Activated CD8-positive, alpha-beta memory T cell treated with anti-CD3 and anti-CD28 coated beads for 4 hours (primary cell): ENCODE measurements at places on chromosomes 11 and 22.

GRCh38 chr22:34877506-34877905, 188.5 kb upstream of the ISX start:
- no peak for DNase-seq

DNA sequence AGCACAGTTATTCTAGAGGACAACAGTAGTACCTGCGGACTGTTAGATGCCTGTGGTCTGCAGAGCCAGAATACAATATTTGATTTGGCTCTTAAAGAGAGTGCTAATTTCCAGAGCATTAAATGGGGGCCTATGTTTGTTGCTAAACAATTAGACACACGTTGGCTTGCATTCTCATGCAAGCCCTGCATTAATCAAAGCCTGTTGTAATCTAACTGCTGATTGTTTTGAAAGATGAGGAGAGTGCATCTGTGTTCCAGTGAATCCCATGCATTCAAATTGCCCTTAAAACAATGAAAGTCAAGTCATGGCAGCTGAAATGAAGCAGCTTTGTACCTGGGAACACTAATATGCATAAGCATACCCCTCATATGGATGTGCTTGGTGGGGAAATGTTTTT, 419.4 kb downstream of the DYNC2H1 start:
- no peak for DNase-seq

- DNase-seq: no peak
Observed at GRCh38 chr22:32123657-32124056, 35.4 kb downstream of the C22orf42 start.

DNA sequence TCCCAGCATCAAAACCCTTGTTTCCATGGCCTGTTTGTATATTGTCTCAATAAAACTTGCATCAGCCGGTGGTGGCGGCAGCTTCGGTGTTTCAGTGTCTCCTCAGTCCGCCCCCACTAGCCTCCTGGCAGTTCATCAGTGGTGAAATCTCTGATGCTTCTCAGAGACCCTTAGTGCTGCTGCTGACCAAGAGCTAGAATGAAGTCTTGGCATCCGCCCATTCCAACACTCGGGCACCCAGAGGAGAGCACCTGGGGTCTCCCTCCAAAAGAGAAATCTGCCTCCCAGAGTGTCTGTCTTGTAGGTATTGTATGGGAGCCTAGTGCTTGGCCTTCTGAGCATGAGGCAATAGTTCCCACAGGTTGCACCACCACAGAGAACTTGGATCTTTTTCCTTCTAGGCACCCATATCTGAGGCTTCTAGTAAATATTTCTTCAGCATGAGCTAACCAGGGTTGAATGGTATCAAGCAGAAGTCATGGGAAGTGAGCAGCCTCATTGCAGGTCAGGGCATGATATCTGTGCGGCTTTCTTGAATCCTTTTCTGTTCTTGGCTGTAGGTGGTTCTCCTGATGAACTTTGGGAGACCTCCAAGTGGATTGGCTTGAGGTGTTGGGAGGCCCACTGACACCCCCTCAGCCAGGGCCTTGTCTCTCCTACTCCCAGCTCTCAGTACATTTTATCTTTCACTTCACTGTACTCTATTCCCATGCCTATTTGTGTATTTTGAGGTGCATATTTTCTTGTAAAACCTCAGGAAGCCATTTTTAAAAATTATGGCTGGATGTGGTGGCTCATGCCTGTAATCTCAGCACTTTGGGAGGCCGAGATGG, 13.2 kb upstream of the AIFM3 start:
- DNase-seq: no peak

DNA sequence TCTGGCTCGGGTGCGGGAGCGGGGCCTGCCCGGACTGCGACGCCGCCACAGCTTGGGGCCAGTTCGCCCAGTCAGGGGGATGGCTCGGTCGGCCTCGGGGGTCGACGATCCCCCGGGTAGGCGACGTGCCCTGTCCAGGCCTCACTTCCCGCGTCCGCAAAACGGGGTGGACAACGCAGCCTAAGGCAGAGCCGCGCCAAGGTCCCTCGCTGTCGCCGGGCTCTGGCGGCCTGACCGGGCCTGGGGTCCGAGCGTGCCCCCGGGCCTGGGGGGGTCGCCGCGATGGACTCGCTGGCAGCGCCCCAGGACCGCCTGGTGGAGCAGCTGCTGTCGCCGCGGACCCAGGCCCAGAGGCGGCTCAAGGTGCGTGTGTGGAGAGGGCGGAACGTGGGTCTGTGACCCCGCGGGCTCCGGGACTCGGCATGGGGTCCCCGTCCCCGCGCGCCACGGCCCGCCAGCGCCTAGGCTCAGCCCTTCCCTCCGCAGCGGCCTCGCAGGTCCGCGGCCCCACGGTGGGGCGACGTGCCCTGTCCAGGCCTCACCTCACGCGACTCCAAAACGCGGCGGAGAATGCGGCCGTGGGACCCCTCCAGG, 4.2 kb downstream of the SEPTIN5 start:
- DNase-seq: no peak

- DNase-seq: peak; percentile 14
Observed at GRCh38 chr22:19109198-19110063, 12.8 kb downstream of the DGCR2 start.

DNA sequence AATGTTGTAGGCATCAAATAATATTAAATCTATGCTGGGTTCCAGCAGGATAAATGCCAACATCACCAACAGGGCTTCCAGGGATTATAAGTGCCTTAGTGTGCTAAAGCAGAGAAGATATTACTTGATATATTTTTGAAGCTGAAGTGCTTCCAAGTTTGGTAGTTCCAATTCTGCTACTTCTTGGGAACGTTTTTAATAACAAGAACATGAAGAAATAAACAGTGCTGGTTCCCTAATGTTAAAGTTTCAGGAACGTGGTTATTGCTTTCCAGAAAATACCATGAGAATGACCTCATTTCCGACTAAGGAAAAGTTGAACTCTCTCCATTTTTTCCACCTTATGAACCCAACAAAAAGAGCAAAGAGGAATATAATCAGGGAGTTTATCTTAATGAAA, 4.6 kb upstream of the RNF185 start:
- DNase-seq: no peak

- no peak for DNase-seq
Observed at GRCh38 chr11:9887472-9887871, 223.6 kb downstream of the SWAP70 start.

DNA sequence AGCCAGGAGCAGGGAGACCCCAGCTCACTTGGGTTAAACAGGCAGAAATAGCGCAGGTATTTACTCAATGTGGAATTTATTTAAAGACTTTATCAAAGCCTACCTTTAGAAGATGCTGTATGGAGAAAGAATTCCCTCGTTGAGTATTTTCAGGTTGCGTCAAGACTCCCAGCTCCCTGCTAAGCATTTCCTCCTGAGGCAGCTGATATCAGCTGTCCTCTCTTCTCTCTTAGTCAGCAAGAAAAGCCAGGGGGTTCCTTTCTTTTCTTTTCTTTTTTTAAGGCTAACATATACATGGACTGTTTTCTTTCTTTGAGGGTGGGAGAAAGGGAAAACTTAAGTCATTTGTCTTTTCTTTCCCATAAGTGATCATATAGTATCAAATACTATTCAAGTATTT, 125.8 kb upstream of the POU2AF2 start:
- DNase-seq: no peak
